ENCODE measurements at places on chromosomes 11 and 22. TPM values are rescaled to one million over a fixed set of nuclear protein-coding genes. Genes with fewer than 3 reads are reported as not detected.

DNA sequence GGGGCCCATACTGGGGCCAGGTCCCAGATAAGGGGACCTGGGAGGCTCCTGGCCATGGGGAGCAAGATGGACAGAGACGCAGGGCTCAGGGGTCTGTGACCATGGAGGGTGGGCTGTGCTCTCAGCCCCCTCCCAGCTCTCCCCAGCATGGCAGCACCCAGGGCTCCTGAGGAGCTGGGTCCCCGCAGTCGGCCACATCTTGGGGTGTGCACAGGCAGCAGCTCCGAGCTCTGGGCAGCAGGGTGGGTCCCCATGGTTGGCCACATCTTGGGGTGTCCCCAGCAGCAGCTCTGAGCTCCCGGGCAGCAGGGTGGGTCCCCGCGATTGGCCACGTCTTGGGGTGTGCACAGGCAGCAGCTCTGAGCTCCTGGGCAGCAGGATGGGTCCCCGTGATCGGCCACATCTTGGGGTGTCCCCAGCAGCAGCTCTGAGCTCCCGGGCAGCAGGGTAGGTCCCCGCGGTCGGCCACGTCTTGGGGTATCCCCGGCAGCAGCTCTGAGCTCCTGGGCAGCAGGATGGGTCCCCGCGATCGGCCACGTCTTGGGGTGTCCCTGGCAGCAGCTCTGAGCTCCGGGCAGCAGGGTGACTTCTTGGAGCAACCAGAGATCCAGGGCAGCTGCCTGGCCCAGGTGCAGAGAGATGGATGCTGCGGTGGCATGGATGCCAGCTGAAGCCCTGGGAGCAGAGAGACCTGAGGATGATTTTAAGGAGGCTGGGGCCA is 18.3 kb upstream of the MUC5B start:
- no peak for DNase-seq

DNA sequence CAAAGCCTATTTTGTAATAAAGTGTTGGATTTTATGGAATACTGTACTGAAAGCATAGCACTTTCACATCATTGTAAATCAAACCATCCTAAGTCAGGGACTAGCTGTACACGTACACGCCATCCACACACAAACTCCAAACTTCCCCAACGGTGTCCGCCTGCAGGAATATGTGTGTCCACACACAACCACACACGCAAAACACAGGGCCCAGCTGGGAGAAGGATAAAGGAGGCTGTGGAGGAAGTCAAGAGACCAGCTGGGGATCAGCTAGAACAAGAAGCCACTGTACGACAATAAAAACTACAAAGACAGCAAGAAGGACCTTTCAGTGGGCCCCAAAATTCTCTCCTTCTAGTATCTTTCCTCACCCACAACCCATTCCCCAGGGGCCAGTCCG is 1.6 kb downstream of the TRIM29 start:
- no peak for DNase-seq

- no peak for DNase-seq
Measured at GRCh38 chr11:64687204-64687603, 35.8 kb downstream of the NRXN2 start.

DNA sequence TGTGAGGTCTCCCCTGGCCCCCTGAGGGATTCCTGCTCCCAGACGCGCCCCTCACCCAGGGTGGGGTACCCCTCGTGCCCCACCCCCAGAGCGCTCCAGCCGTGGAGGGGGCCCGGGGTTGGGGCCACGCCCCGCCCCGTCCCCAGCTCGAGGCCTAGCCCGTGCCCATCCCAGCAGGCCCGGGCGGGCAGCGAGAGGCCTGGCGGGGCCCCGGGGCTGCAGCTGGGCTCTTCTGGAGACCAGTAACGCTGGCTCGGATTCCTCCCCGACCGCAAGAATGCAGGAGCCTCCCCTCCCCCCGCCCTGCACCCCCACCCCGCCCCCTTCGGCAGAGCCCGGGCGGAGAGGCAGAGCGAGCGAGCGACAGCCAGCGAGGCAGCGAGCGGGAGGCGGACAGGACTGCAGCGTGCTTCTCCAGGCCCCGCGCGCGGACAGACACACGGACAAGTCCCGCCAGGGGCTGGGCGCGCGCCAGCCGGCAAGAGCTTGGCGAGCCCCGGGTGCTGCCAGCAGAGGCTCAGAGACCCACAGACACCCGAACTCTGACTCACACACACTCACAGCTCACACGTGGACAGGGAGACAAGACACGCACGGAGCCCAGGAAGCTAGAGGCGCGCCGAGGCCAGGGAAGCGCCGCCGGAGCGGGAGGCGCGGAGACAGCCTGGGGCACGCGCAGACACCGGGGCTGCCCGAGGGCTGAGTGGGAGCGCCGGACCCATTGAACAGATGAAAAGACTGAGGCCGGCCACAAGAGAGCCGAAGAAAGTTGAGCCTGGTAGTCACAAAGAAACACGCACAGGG is 15.2 kb downstream of the BCL9L start:
- DNase-seq = peak; percentile 75

GRCh38 chr11:134417871-134418840 is 6.1 kb upstream of the B3GAT1 start:
- DNase-seq = peak; percentile 24

DNA sequence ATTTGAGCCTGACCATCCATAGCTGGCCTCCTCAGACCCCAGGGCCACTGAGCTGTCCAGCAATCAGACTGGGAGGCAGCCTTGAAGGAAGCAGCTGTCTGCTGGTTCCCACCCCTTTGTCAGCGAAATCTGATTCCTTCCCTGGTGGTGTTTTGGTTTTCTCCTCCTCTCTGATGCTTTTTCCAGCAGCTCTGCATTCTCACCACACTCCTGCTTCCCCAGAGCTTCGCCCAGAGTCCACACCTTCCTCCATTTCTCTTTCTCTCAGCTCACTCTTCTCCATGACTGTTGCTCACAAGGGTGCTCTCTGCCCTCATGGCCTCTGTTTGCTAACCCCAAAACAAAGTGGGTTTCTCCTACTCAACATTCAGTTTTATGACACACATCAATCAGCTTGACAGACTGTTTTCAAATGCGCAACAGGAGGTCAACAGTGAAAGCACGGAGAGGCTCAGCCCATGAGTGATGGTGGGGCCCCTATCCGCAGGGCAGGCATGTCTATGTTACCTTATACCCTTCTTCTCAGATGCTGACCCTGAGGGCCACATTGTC is 130.6 kb upstream of the MTNR1B start:
- no peak for DNase-seq

DNA sequence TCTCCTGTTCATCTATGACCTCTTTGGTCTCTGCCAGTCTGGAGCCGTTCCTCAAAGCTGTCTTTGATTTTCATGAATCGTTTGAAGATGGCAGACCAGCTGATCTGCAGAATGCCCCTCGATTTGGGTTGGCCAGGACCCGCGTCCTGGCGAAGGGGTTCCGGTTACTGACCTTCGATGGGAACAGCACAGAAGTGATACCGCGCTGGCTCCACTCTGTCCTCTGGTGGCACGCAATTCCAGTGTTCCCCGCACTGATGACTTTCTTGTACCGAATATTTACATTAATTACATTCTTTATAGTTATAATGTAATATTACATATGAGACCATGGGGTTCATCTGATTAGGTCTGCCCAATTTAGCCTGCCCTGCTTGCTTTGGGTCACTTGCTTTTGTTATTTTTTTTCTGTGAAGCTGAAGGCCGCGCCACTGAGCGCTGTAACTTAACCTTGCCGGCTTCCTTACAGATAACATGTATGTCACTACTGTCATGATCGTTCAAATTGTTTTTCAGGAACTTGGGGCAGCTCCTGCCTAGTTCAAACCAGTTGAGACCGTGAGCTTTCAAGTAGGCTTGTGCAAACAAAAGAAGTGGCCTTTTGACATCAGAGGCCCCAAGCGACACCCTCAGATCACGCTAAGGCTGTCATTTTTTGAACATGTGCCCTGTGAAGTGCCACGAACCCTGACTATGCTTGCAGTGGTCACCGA is 4.1 kb upstream of the USP18 start:
- no peak for DNase-seq

- peak; percentile 89 for DNase-seq
Measured at GRCh38 chr11:23723861-23724260, 773.0 kb upstream of the LUZP2 start.

DNA sequence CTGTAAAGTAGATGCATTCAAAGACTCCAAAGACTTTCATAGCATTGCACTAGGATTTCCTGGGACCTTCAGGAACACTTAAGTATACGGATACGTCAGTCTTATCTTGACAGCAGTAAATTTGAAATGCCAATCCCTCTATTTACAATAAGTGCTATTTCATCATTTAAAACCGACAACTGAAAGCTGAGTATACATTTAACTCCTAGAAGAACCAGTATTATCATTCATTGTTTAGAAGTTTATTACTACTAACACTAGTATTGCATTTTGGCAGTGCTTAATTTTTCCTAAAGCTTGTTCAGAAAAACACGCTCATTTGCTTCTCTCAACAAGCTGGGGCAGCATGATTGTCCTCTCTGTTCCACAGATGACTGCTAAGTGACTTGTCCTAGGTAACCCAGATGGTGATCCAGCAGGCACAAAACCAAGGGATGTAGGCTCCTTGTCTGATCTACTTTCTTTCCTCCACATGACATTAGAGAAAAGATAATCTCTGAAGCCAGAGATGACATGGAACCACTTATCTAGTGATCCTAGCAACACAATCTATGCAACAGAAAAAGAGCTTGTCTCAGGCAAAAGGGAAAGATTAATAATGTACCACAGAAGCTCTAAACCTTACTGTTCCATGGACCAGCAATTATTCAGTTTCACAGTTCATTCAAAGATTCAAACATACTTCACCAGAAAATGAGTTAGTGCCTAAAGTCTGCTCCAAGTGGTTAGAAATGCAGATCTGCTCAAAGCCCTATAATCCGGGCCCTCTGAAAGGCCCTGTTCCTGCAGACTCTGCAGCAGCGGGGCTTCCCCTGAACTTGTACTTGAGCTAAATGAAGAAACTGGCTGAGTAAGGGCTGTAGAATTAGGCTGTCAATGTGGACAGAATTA is 5.2 kb downstream of the MAML2 start:
- DNase-seq = no peak

DNA sequence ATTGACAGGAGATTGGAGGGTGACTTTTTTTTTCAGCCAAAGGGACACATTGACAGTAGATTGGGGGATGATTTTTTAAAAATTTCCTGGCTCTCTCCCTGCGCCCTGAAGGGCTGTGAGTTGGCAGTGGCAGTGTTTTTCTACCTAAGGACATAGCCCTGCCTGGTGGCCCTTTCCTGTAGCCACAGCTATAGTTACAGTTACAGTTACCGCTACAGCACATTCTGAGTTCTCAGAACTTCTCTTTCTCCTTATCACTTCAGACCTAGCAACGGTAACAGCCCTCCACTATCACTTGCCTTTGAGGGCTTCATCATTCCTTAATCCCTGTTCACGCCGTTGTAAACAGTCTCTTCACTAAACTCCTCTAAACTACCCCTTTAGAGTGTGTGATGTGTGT is 684 bp downstream of the MRGPRX2 start:
- DNase-seq = no peak

- no peak for DNase-seq
Measured at GRCh38 chr11:8365216-8365941, 101.7 kb upstream of the LMO1 start.

DNA sequence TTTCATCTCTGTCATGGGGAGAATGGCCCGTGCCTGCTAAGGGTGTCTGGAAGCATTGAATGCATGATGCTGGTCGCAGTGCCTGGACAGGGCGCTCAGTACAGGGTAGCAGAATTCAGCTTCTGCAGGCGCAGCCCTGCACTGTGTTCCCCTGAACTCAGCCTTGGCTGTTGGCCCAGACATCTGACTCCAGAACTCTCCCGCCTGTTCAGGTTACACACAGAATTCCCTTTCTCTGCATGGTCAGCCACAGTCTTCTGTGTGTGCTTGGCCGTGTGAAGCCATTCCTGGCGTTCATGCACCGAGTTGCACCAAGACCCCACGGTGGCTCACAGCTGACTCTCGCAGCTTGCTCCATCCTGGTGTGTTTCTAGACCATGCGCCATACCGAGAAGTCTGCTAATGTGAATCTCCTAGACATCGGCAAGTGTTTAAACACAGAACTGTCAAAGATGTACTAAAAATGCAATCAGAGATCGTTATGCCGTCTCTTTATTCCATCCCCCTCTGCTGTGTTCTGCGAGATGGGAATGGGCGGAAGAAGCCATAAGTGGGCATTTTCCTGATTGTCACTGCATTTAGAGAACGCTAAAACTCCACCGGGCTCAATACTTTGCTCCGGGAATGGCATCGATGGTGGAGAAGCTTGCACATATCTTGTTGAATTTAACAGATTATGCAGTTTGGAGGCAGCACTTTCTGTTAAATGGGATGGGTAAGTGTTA is 55.6 kb downstream of the MPPED1 start:
- DNase-seq = no peak

DNA sequence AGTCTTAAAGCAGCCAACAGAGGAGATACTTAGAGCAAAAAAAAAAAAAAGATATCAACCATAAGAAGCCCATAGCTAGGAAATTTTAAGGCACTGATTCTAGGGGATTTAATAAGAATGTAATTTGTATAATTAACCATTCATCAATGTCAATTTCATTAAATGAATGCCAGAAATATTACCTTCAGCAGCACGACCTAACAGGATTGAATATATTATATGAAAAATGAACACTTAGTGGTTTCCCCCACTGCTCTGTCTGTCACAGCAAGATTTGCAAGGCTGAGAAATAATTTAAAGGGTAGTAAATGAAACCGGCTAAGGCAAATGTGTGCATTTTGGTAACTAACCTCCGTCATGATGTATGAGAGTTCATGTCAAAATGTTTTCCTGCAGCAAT is 319.9 kb downstream of the KIRREL3 start:
- DNase-seq = no peak

DNA sequence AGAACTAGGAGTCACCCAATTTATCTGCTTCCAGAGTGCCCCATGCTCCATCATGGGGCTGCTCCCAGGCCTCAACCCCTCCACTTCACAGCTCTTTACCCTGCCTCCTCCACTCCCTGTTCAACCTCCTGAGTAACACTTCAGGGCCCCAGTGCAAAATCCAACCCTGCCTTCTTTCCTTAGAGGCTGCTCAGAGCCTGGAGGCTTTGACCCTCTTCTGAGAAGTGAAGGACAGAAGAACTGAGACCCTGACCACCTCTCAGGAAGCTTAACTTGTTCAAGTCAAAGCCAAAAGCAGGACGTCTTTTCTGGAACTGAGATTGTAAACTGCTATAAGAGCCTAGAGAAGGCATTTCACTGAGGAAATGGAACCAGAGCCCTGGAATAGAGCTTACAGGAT is 15.5 kb downstream of the EIF3F start:
- DNase-seq = no peak

- DNase-seq = no peak
Measured at GRCh38 chr11:72860010-72860409, 45.8 kb downstream of the ATG16L2 start.

CELF1 gene
- 63.4 TPM for total RNA-seq

BIRC2 gene
- 56.6 TPM for total RNA-seq

TECTA gene
- total RNA-seq = under 0.01 TPM

SLC22A9 gene
- not detected for total RNA-seq

MPZL3 gene
- 81.4 TPM for total RNA-seq

PAMR1 gene
- 5.3 TPM for total RNA-seq

C22orf42 gene
- not detected for total RNA-seq

SAA1 gene
- total RNA-seq = 1.6 TPM

ST14 gene
- 105 TPM for total RNA-seq

AMOTL1 gene
- 62.1 TPM for total RNA-seq

MFRP gene
- not detected for total RNA-seq

LYVE1 gene
- total RNA-seq = not detected

PPP1CA gene
- total RNA-seq = 209 TPM

NCR3LG1 gene
- total RNA-seq = 1.3 TPM

SEC14L2 gene
- total RNA-seq = 32.6 TPM
